Hepatocyte (in vitro differentiated cells): ENCODE measurements at places on chromosomes 6 and 20.

DNA sequence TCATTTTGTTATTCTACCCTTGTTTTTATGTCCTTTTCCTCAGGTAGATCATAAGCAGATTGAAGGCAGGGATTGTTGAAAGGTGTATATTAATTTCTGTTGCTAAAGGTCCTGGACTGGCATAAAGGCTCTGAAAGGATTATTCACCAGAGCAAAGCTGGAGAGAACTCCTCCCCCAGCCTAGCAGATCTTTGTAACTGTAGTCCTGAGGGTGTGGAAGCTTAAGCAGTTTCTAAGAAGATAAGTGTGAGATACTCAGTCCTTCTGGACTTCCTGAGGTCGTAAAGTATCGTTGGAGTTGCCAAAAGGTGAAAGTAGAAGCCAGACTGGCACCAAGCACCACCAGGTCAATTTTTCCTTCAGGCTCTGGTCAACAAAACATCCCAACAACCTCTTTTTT lies 24.2 kb downstream of the CGA start:
- H3K36me3 ChIP-seq: no peaks in the 10 kb centered on the region
- no peaks in the 10 kb centered on the region for H3K27me3 ChIP-seq
- H3K4me3 ChIP-seq: no peak overlapping the region
- H3K4me1 ChIP-seq: peaks cover 16% of the 10 kb centered on the region
- DNase-seq: peak; percentile 16

DNA sequence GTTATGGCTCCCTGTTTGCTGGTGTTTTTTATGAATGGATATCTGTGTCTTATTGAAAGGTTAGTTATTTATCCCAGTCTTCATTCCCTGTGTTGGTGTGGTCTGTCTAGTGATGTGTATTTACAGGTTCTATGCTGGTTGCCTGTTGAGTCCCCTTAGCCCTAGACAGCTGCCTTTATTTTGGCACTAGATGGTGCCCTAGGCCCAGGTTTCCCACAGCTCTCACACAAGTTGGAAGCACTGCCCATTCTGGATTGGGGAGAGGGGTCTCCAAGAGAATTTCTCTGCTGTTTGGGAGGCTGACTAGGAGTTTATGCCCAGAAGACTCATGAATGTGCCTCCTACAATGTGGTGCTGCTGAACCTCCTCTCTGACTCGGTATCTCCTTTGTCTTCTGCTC lies 12.4 kb downstream of the GRM1 start:
- no peak overlapping the region for H3K4me3 ChIP-seq
- no peak overlapping the region for H3K27ac ChIP-seq
- no peaks in the 10 kb centered on the region for H3K36me3 ChIP-seq
- H3K4me1 ChIP-seq: no peaks in the 10 kb centered on the region
- no peaks in the 10 kb centered on the region for H3K27me3 ChIP-seq
- peak; percentile 12 for DNase-seq

- no peaks in the 10 kb centered on the region for H3K36me3 ChIP-seq
- no peaks in the 10 kb centered on the region for H3K27me3 ChIP-seq
- no peak for DNase-seq
- no peak overlapping the region for H3K4me3 ChIP-seq
Measured at GRCh38 chr6:48318670-48319069, 207.7 kb upstream of the PTCHD4 start.

DNA sequence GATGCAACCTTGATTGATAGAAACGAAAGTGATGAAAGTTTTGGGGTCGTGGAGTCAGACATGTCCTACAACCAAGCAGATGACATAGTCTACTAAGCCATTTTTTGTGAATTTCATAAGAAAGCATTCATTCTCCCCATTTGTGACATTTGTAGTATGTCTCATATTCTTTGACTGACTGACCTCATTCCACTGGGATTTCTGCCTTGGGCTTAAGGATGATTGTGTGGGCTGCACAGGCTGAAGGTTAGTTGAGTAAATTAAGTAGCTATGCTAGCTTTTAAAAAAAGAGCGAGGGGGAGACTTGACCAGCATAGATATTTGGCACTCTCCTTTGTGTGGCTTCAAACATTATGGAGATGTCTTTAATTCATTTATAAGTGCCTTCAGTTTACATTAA lies 28.9 kb downstream of the STMND1 start:
- H3K4me1 ChIP-seq: no peaks in the 10 kb centered on the region
- H3K4me3 ChIP-seq: no peak overlapping the region
- H3K27ac ChIP-seq: no peak overlapping the region
- H3K36me3 ChIP-seq: no peaks in the 10 kb centered on the region
- no peaks in the 10 kb centered on the region for H3K27me3 ChIP-seq
